NCI-H1436 (cell line): ENCODE measurements at places on chromosomes 4 and X.

DNA sequence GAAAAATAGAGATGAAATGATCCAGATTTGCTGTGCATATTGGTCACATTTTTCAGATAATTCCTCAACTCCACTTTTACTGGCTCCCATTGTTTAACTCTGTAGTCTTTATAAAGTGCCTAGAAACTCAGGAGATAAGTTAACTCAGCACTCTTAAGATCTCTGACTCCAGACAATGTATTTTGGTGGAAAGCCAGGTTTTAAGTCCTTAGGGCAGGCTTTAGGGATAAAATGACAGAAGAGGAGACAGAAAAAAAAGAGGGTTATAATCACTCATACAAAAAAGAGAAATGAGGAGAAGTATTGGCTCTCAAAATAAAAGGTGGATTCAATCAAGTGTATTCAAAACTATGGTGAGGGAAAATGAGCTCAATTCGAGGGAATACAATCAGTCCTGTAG, 674.8 kb upstream of the INTU start:
- no peak for DNase-seq

DNA sequence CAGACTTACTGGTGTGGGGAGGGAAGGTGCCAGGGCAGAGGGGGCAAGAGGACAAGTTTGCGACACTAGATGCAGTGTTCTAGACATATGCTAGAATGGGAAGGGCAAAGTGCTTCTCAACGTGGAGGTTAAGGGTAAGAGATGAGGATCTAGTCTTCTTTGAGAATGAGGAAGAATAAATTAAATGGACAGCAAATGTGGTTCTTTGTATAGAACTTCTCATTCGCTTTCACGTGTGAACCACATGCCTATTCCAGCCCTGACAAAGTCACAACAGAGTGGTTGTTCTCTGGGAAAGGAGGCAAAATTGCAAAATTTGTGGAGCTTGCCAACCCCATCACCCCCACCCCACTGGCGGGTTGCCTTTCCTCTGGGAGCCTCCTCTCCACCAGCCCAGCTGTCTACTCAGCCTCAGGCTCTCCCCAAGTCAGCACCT, 1.5 kb upstream of the ANXA5 start:
- no peak for DNase-seq

DNA sequence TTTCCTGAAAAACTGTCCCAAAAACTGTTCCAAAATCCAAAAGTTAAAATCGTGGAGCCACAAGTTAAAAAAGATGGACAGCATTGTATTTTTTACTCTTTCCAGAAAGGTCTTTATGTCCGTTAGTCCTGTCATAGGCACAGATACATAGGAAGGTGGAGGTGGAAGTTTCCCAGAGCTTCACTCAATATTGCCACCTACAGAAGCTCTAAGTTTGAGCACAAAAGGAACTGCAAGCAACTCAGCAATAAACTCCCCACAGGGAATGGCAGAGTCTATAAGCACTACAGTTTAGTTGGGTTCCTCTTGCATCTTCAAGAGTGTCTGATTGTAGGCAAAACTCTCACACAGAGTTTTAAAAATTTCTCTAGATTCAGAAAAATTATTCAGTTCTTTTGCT, 22.0 kb upstream of the UGT2B4 start:
- DNase-seq = no peak

DNA sequence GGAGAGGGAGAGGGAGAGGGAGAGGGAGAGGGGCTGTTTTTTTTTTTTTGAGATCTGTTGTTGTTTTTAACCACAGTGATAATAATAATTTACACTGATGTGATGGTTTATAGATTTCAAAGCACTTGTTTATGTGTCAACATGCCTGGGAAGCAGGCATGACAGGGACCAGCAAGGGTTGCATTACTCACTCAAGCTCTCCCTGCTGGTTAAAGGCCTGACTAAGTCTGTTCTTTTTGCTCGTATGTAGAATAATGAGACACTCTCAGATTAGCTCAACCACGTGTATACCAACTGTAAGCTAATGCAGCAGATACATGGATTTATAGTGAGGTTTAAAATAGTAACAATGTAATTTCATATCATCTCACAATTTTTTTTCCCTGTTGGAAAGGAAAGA, 134.6 kb upstream of the BOD1L1 start:
- no peak for DNase-seq

DNA sequence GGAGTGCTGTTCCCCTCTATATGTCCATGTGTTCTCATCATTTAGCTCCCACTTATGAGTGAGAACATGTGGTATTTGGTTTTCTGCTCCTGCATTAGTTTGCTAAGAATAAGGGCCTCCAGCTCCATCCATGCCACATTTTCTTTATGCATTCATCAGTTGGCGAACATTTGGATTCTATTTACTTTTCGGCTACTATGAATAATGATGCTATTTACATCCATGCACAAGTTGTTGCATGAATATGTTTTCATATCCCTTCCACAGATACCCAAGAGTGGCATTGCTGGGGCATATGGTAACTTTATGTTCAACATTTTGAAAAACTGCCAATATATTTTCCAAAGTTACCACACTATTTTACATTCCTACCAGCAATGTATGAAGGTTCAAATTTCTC, 13.8 kb upstream of the DDX53 start:
- DNase-seq = no peak

DNA sequence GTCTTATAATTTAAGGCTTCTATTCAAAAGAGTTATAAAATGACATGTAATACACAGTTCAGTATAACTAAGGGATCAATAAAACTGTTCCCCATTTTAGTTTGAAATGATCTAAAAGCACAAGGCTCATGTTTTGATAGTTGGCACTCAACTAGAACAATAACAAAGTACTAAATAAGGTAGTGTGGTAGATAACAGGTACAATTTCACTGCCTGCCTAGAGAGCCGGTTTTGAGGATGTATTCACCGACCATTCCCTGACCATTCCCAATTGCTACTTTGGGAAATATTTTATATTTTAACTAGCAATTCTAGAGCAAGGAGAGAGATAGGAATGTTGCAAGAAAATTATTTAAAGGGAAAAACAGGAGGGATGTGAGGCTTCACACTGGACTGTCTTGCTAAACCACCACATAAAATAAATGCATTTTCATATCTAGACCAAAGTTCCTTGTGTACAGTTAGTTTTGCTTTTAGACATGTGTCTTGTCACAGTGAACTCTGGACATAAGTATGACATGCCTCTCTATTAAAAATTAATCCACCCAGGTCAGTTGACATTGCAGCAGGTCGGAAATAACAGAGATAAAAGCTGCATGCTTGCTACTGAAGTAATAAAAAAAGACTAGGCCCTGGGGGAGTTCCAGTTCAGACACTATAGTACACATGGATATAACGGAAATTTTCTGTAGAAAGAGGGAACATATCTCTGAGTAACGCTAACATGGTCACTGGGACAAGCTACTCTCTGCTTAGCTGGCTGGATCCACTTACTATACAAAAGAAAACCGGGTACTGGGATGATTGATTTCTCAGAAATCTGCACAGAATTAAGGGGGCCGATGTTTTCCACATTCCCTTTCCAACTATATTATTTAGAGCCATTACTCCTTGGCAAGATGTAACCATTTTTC, 56.3 kb upstream of the NAP1L5 start:
- no peak for DNase-seq

DNA sequence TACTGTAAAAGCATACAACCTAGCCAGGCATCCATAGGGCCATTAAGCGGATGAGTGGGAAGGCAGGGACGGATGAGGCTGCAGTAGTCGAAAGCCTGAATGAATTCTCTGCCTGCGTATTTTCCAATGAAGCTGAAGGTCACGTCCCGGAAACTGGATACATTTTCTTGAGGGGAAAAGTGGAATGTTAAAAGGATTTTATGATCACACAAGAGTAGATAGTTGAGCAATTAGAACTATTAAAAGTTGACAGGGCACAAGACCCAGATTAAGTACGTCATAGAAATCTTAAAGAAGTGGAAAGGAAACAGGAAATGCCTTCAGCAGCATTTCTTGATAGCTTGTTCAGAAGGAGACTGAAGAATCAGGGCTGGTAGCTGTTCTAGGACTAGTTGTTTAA, 98.3 kb upstream of the CXXC4 start:
- no peak for DNase-seq

DNA sequence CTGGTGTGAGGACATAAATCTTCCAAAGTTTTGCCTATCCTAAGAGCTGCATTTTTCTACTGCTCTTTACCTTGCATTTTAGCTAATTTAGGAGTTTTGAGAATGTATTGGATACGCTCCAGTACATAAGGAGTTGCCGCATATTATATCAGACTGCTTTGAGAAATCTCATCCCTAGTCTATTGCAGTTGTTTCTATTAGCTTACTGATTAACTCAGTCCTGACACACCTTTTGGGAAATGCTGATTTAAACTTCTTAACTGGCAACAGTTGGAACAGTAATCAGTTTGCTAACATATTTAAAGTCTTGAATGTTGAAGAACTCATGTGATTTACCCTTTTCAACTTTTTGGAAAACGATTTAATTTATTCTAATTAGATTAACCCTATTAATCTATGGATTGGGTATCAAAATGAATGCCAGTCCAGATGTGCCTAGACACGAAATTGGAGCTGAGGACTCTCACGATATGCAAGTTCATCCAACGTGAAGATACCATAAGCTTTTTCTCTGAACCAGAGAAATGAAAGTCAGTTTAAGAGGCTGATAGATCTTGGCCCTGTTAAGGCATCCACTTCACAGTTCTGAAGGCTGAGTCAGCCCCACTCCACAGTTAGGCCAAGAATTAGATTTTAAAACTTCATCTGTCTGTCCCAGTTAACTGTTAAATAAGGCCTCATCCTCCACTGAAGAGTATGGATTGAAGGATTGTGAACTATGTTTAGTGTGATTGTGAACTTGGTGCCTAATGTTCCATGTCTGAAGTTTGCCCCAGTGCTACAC, 90.0 kb downstream of the MAOA start:
- no peak for DNase-seq

GRCh38 chr4:86950831-86951525, 16.2 kb downstream of the AFF1 start:
- DNase-seq = no peak

DNA sequence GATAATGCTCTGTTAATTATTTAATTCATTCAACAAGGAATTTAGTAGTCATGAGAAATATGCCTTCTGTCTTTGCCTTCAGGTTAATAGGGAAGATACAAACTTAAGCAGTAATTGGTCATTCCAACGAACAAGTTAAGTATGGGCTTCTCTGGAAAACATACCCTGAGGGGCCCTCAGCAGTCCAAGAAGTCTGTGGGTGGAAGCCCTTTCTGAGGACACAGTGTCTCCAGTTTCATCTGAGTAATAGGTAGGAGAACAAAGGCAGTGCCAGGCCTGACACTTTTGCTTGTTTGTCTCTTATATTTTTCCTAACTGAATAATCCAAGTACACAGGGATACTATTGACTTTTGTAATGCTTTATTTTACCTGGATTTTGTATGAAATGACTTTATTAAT, 262.5 kb downstream of the FBXW7 start:
- DNase-seq = no peak

GRCh38 chrX:129779747-129780146, at the start of gene SASH3:
Gene SASH3 (plus strand): TSS chrX:129779949. CDS start chrX:129780098, 149 bp downstream.
- DNase-seq = no peak

DNA sequence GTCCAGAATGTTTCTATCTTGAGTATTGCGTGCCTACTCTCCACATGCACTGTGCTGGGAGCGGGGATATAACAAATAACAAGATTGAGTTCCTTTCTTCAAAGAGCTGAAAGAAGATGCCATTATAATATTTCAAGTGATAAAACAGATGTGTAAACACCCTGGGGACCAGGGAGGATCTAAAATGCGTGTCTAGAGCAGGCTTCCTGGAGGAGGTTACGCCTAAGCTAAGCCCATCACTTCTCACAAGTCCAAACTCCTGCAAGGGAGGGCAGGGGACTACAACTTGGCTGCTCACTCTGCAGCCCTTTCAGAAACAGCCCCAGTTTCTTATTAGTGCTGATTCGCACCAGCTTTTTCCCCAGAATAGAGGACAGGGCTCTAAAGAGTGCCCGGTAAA, 21.5 kb downstream of the PTCHD1 start:
- no peak for DNase-seq

DNA sequence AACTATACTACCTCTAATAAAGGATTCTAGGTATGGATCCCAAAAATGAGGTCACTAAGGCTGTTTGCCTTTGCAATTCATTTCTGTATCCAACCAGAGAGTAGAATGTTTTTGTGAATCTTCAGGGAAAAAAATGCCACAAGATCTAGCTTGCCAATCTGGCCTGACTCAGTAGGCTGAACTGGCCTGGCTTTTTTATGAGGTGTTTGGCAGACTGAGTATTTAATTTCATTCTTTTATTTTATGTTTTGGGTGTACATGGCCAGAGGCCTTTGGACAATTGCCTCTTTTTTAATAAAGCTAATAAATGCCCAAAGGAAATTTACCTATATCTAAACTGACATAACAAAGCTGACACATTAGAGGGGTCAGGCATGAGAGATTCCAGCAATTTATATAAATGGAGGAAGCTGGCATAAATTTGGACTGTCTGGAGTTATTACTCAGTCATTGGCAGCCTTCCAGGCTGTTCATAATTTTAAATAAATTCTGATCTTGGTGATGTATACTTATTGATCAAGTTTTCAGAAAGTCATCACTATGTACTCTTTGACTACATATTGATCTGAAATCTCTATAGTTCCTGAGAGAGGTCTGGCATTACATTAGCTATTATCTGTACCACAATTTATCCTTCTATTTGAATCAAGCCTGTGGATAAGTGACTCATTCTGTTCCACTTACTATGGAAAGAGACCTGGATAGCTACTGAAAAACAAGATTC, 376.4 kb upstream of the NOCT start:
- DNase-seq = no peak

DNA sequence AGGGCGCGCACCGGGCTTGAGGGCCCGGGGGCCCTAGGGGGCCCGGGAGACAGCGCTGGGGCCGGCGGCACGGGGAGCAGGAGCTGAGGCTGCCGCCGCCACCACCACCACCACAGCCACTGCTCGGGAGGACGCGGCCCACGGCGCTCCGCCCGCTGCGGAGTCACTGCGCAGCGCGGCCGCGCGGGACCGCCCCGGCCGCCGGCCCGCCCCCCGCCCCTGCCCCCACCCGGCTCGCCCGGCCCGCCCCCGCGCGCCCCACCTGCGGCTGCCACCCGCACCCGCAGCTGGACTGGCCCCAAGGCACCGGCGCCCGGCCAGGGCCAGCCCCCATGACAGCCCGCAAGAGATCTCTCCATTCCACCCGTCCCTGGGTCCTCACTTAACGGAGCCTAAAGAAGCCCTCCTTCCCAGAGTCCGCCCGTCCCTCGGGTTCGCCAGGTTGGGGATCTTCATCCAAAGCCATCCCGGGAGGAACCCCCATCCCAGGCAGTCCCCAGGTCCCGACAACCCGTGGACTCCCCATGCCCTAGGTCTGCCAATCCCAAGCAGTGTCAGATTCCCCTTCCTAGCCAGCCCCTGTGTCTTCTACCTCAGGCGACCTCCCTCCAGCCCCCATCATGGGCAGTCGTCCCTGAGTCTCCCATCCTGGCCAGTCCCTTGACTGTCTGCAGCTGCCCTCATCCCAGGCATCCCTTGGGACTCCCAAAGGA, 40.0 kb upstream of the IQSEC2 start:
- DNase-seq = no peak

- no peak for DNase-seq
Measured at GRCh38 chrX:42538405-42538804, 239.6 kb downstream of the PPP1R2C start.

DNA sequence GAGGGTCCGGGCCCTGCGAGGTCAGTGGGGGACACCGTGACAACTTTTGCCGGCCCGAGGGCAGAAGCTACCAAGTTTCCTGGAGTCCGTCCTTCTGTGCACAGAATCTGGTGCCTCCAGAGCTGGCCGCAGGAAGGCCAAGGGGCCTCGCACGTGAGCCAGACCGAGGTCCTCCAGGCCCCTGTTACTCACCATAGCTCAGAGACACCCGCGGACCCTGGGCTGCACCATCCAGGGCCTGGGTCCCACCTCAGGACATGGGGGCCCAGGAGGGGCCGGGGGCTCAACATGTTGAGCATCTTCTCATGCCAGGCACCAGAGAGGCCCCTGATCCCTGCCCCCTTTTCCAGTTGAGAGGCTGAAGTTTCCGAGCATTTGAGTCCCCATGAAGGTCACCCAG, 87.9 kb downstream of the HMX1 start:
- DNase-seq = no peak
